Cardiac fibroblast (primary cell): ENCODE measurements at places on chromosomes 16 and 17.

DNA sequence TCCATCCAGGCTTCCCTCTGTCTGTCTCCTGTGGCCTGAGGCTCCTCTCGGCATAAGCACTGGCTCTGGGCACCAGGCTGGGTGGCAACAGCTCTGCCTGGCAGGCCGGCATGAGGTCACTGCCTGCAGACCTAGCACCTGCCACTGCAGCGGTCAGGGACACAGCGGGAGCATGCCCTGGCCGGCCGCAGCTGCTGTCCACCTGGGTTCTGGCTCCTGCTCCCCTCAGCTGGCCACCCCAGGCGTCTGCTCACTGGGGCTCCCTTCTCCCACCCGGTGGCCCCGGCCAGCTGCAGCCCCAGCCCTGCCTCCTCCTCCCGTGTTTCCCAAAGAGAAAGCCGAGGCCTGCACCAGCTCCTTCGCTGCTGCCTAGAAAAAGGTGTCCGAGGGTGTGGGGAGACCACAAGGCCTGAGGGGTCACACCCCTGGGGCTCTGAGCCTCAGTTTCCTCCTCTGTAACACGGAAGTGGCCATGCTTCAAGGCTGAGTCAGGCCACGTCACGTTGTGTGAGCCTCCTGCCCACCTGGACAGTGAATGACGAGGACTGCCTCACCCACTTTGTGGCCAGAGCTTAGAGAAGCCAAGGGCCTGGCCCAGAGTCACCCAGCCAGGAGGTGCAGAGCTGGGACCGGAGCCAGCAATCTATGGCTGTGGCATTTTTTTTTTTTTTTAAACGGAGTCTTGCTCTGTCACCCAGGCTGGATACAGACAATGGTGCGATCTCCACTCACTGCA, 6.7 kb downstream of the NTHL1 start:
- peak; percentile 62 for DNase-seq

DNA sequence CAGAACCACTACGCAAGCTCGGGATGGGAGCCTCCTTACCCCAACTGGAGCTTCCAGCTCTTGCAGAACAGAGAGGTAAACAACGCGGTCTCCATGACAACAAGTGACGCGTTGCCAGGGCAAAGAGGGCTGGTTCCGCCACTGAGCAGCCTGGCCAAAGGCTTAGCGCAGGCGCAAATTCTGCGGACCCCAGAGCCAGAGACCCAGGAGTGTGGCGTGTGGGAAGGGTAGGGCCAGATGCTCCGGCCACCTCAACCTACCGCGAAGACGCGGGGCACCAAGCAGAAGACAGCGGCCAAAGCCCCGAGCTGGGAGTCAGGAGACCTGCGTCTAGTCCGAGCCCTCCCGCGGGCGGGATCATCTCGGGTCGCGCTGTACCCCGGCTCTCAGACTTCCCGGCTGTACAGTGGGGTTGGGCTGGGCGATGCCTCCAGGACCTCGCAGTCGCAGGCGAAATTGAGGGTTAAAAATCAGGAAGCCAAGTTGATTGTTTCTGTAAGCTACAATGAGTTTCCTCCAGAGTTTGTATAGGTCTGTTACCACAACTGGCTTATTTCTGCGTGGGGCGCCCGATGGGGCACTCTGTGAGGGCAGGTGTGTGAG, at the start of gene TEKT1:
Gene TEKT1 (minus strand): TSS at position 69 of the 603 bp plus-strand sequence. CDS start 1,353 bp downstream, outside the sequence.
- peak; percentile 84 for DNase-seq

- DNase-seq, result no peak
Observed at GRCh38 chr16:17377360-17378324, 93.1 kb downstream of the XYLT1 start.

DNA sequence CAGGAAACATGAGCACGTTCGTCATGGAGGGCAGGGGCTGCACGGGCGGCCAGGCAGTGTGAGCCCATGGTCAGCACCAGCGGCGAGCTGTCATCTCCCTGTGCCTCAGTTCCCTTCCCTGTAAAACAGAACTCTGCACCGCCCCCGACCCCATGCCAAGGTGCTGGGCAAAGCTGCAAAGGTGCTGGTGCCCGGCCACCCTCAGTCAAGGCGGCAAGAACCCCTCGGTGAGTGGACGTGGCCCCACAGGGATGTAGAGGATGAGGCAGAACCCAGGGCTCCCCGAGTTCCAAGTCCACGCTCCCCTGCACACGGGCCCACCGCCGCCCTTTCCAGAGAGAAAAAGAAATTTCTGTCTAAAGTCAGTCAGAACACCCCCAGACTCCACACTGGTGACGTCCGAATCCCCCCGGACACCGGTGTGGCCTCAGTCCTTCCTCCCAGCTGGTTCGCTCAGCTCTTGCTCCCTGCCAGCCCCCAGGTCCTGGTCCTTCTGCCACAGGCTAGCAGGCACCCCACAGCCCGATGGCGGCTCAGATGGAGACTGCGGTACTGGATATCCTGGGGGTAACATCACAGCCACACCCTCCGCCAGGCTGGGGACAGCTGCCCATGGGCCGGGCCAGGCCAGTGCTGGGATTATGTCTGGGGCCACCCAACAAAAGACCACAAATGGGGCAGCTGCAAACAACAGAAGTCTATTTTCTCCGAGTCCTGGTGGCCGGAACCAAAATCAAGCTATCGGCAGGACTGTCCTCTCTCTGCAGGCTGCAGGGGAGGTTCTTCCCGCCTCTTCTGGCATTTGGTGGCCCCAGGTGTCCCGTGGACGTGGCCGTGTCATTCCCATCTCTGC, 14.4 kb upstream of the BAHCC1 start:
- no peak for DNase-seq

DNA sequence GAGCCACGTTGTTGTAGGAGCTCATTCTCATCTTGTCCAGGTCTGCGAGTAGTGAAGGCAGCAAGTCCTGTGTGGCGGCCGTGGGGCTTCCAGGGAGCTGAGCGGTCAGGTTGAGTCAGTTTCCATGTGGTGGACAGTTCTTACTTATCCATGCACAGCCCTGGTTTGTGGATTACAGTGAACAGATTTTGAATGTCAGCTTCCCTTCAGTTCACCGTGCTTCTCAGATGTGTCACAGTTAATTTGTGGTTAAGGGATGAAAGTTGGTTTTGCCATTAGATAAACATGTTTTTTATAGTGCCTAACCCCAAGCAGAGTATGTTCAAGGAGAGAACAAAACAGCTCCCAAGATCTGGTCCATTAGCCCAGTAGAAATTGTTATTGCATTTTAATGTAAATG, 103.1 kb downstream of the RPTOR start:
- peak; percentile 86 for DNase-seq

GRCh38 chr17:60506312-60506711, 19.7 kb downstream of the APPBP2 start:
- DNase-seq, result peak; percentile 94

GRCh38 chr17:61282377-61282776, 117.3 kb upstream of the TBX2 start:
- DNase-seq, result no peak

GRCh38 chr17:17188586-17188985, 17.5 kb downstream of the PLD6 start:
- DNase-seq, result no peak

DNA sequence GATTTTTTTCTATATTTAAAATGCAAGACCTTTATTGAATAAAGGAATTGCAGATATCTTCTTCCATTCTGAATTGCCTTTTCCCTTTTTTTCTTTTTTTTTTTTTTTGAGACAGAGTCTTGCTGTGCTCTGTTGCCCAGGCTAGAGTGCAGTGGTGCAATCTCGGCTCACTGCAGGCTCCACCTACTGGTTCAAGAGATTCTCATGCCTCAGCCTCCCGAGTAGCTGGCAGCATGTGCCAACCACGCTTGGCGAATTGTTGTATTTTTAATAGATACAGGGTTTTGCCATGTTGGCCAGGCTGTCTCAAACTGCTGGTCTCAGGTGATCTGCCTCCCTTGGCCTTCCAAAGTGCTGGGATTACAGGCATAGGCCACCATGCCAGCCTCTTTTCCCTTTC, 151.5 kb downstream of the CEP112 start:
- DNase-seq, result no peak

- no peak for DNase-seq
Observed at GRCh38 chr17:31508288-31509094, 117.0 kb downstream of the RAB11FIP4 start.

- DNase-seq, result no peak
Observed at GRCh38 chr17:5200360-5200759, 8.7 kb upstream of the ZNF594 start.

- DNase-seq, result no peak
Observed at GRCh38 chr16:60739737-60740683, 1296.2 kb downstream of the CDH8 start.
